ENCODE measurements at places on chromosomes 3 and 15.

DNA sequence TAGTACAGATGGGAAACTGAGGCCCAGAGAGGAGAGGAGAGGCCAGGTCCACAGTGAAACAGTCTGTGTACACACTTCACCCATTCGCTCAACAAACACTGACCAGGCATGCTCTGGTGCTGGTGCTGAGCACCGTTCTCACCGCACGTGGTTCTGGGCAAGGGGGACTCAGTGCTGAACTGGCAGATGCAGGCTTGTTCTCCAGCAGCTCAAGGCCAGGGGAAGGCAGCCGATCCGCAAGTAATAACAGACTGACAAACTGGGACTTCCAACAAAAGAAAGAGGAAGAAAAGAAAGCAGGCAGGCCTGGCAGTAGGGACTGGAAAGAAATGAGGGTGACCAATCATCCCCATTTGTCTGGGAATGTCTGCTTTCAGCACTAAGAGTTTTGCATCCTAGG, 25.6 kb upstream of the LINGO1 start:
- DNase-seq, result no peak

- DNase-seq, result peak; percentile 92
Observed at GRCh38 chr3:194003114-194004057, 132.6 kb upstream of the HES1 start.

- no peak for DNase-seq
Observed at GRCh38 chr3:52891615-52892081, 5.7 kb downstream of the STIMATE start.

DNA sequence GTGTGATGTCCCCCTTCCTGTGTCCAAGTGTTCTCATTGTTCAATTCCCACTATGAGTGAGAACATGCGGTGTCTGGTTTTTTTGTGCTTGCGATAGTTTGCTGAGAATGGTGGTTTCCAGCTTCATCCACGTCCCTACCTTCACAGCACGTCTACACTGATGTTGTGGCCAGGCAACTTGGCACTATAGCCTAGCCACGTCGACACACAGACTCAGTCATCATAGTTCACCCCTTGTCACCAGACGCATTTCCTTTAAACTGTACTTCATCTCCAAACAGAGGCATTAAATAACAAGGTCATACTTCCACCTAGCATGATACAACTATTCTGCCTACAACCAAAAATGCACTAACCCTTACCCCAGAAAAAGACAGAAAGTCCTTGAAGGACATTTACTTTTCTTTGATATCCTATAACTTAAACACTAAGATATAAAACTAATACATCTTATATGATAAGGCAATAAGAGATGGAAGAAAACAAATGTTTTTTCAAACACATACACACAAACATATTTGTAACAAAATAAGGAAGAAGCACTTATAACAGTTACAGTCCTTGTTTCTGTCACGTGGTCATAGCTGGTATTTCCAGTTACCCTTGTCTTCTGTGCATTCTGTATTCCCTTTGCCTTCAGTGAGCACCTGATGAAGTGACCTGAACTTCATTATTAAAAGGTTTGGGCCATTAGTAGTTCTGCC, 121.4 kb downstream of the KLF13 start:
- no peak for DNase-seq

DNA sequence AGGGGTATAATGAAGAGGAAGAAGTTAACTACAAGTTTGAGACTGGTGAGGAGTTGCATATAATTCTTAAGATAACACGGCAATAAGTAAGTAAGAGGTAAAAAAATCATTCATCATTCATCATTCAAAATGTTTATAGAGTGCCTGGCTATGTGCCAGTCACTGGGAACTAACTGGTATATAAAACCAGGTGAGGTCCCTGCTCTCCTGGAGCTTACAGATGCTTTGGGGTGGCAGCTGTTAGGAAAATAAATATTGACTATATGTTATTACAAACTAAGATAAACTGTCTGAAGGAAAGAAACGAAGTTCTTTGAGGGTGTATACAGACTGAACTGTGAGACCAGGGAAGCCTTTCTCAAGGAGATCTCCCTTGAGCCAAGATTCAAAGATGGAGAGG, 2.9 kb downstream of the CASR start:
- no peak for DNase-seq

- no peak for DNase-seq
Observed at GRCh38 chr3:158205994-158206393, 96.1 kb downstream of the RSRC1 start.

GRCh38 chr15:89599021-89599420, 23.8 kb downstream of the TICRR start:
- no peak for DNase-seq

DNA sequence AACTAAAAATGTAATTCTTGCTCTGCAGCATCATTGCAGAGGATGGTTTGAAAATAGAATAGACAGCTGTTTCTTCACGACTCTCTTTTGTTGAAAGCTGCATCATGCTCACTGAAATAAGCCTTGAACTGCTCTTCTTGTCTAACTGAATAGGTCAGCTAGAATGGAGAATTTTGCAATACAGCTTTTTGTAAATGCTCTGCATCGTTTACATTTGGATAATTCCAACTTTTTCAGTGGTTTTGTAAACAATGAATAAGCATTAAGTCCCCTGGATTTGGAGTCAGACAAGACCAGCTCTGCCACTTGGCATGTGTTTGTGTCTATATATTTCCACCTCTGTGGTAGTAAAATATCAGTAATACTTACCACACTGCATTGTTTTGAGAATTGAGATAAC, 95.2 kb downstream of the PLSCR2 start:
- no peak for DNase-seq

GRCh38 chr3:174792864-174793263, 66.3 kb upstream of the NAALADL2 start:
- no peak for DNase-seq

DNA sequence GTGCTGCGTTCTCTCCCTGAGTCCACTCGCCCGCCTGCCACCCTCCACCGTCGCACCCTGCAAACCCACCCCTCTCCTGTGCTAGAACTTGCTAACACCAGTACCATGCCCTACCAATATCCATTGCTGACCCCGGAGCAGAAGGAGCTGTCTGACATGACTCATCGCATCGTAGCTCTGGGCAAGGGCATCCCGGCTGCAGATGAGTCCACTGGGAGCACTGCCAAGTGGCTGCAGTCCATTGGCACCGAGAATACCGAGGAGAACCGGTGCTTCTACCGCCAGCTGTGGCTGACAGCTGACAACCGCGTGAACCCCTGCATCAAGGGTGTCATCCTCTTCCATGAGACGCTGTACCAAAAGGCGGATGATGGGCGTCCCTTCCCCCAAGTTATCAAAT, 4.9 kb upstream of the ALAS1 start:
- peak; percentile 42 for DNase-seq

DNA sequence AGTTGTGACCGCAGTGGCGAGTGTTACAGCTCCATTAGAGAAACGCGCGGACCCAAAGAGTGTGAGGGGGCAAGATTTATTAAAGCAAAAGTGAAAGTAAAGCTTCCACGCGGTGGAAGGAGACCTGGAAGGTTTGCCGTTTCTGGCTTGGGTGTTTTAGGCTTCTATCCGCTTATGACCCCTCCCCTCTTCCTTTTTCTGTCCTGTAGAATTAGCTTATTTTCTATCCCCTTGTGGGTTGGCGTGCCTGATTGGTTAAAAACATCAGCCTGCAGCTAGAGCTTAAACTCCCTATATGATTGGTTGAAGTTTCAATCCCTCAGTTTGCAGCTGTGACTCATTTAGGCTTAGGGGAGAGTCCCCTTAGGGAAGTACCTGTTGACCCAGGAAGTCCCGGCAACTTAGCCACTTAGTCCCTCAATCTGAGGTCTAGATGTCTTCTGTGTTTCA, 39.6 kb downstream of the C3orf38 start:
- no peak for DNase-seq

DNA sequence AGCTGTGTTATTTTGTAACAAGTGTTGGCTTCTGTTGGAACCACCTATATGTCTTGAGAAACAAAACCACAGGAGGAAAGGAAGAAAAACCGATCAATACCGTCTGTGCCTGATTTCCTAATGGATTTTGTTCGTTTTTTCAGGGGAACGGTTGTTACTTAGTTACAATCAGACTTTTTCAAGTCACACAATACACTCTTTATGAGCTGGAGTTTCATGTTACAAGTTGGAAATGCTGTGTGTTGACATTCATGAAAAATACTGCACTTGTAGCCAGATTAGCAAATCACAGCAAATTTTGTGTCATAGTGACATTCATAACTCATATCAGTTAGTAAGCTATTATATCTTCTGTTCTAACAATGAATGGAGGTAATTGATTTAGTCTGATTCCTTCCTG, 78.9 kb downstream of the SLTM start:
- no peak for DNase-seq
